ENCODE measurements at places on chromosomes 1 and 21.

DNA sequence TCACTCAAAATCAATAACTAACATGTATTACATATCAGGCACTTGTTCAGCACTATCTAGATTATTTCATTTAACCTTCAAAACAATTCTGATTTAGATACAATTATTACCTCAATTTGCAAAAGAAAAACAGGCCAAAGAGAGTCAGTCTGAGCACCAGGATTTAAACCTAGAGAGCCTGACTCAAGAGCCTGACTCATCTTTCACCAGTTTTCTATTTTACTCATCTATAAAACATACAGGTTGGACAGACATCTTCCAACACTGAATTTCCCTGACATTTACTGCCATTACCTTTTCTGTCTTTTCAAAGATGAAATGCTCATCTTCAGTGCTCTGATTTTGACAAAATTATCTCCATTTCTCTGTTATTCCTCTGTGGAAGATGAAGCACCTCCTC, 116.5 kb downstream of the MRPL39 start:
- no peak for DNase-seq

- DNase-seq, result no peak
Measured at GRCh38 chr1:3470650-3471355, 16.3 kb downstream of the ARHGEF16 start.

GRCh38 chr21:37873655-37874054, 42.6 kb downstream of the KCNJ6 start:
- no peak for DNase-seq

- DNase-seq, result no peak
Measured at GRCh38 chr1:233473549-233474204, 140.2 kb upstream of the KCNK1 start.

GRCh38 chr1:63524201-63524600, 876 bp downstream of the EFCAB7 start:
- no peak for DNase-seq

DNA sequence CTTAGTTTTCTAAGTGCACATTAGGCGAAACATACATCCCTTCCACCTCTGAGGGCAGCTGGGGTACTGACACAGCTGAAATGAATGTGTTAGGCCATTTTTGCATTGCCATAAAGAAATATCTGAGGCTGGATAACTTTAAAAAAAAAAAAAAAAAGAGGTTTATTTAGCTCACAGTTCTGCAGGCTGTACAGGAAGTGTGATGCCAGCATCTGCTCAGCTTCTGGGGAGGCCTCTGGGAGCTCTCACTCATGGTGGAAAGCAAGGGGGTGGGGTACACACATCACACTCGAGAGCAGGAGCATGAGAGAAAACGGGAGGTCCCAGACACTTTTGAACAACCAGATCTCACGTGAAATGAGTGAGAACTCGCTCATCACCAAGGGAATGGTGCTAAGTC, 158.1 kb downstream of the PSMG1 start:
- DNase-seq, result no peak

DNA sequence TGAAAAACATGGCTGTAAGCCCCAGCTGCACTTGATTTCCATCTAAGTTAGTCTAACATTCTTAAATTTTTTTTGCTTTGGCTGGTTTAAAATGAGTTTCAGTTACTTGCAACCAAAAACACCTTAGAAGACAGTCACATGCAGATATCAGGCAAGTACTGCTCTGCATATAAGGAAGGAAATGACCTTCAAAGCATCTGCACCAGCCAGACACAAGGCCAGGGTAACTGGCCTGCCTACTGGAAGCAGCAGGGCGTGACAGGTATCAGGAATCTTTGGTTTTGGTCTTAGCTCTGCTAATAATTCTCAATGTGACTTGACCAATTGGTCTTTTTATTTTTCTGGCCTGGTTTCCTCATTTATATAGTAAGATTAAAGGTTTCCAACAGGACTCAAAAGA, 33.5 kb downstream of the SCYL3 start:
- DNase-seq, result no peak

DNA sequence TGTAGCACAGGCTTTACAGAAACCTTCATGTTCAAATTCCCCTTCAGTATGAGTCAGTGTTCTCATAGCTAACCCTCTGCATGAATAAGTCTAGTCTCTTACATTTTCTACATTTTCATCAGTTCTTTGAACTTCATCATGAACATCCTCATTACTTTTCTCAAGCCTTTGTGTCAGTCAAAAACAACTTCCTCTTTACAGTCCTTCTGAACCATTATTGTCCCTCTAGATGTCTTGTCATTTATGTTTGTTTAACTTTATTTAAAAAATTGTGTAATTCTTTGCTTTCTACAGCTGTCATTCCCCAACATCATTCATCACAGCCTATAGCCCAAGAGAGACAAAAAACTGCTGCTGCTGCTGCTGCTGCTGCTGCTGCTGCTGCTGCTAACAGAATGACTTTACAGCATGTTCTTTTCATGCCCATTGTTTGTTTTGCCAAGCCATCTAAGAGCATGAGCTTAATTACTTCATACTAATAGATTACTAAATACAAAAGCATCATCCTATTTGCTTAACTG, 133.1 kb downstream of the LRRC40 start:
- no peak for DNase-seq

DNA sequence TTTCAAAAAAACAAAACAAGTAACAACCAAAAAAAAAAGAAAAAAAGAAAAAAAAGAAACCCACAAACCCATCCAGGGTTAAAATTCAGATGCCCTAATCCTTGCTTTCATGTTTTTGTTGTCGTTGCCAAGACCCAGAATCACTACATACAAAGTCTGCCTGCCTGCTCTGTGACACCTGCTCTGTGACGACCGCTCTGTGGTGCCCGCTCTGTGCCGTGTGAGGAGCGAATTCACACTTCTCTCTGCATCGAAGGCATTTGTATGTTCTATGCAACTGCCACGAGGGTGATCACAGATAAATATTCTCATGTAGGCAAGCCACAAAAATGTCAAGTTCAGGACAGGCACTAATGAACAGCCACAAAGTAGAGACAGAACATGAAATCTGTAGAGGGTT, 178.6 kb downstream of the SLC45A1 start:
- DNase-seq, result no peak

GRCh38 chr1:1672181-1672965, 13.6 kb upstream of the CDK11B start:
- DNase-seq, result no peak

- DNase-seq, result peak; percentile 13
Measured at GRCh38 chr1:169049258-169049938, 57.1 kb upstream of the ATP1B1 start.

- DNase-seq, result no peak
Measured at GRCh38 chr1:201295861-201296260, 12.6 kb downstream of the PKP1 start.

GRCh38 chr1:53292690-53293089, 35.2 kb downstream of the LRP8 start:
- DNase-seq, result no peak

DNA sequence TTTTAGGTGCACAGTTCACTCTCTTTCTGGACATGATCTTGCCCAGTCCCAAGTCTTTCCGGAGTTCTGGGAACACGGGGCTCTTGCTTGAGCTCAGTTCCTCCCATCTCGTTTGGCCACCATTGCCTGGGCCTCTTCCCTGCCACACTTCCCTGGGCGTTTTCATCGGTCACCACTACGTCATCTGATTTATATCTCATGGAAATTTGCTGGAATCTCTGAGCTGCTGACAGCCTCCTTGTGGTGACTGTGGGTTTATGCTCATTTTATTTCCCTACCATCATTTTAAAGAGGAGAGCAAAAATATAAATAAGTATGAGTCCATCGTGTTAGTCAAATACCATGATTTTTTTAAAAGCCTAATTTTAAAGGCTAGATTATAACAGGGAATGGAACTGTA, 449.1 kb upstream of the KAZN start:
- no peak for DNase-seq

DNA sequence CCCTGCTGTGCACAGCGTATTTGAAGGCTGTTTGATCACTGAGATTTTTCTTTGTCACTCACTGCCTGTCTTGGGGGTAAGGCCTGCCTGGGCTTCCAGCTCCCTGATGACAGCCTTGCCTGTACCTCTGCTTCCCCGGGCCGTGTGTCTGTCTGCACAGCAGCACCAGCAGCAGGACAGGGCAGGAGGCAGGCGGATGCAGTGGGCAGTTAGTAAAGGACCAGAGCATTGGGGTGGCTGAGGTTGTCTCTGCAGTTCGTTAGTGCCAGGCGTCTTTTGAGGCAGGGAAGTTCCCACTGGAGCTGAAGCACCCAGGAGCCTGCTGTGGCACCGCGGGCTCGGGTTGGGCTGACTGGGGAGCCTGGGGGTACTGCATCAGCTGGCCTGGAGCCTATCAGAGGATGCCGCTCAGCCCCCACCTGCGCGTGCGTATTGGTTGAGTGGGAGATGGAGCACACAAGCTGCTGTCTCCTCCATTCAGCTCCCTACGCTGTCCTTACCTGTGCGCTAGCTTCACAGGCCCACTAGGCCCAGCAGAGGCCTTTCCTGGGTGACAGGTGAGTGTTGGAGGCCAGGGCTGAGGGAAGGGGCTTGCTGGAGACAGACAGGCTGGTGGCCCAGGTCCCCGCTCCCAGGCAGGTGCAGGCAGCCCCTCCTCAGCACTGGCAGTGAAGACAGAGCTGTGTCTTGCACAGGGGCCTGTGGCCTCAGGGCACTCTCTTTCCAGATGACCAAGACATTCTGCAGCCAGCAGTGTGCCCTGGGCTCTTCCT, 28.2 kb downstream of the SNAP47 start:
- DNase-seq, result no peak

DNA sequence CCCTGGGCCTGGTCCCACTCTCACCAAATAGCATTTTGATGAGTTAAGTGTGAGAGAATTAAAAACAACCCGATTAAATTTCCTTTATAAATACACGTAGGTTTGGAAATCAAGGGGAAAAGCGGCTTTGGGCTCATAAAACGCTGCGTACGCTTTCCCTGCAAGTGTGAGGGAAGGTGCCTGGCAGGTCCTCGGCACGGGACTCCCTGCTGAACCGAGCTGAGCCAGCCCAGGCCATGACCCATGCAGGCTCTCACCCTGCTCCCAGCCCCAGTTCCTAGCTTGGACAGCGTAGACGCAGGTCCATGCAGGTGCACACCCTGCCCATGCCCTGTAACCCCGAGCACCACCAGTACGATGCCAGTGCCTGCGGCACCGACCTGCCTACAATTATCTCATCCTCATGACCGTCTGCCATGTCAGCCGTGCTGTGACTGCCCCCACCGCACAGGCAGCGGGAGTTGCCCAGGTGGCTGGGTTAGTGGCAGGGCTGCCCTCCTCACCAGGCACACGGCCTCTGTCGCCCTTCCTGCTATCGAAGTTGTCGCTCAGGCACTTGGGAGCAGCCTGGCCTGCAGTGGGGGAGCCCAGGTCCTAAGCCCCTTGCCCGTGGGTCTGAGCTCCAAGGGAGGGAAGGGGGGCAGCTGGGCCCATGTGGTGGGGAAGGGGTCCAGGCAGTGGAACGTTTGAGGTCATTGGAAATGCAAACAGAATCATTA, 41.0 kb upstream of the ACTRT2 start:
- DNase-seq, result no peak

GRCh38 chr1:232486006-232486405, 143.9 kb downstream of the SIPA1L2 start:
- DNase-seq, result no peak

- DNase-seq, result no peak
Measured at GRCh38 chr1:26789931-26790330, 2.2 kb downstream of the PIGV start.

GRCh38 chr1:184399192-184399847, 12.5 kb downstream of the C1orf21 start:
- DNase-seq, result no peak

GRCh38 chr1:117363571-117364048, 3.6 kb upstream of the MAN1A2 start:
- DNase-seq, result no peak

DNA sequence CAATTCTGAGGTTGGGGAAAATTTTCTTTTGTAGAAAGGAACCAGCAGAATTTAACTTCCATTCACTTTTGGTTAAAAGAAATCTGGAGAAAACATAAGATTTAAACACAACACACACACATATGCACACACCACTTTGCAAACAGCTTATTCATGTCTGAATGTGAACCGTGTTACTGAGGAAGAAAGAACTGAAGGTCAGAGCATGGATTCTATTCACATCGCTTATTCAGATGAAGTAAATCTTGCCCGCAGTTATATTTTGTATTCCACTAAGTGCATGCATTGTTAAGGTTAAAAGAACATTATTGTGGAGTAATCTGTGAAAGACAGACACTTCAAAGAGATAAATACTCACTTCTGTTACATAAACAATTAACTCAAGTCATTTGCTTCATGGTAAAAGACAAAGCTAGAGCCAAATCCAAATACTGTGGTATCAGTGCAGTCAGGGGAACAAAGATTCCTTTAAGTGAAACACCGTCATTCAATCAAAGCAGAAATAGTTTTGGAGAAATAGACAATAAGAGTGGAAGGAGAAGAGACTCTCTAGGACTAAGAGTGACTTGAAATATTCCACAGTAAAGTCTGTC, 82.0 kb downstream of the LRRC53 start:
- DNase-seq, result no peak

GRCh38 chr1:65265651-65266351, 43.5 kb upstream of the DNAJC6 start:
- no peak for DNase-seq

GRCh38 chr1:37994886-37995566, 5.2 kb upstream of the SF3A3 start:
- no peak for DNase-seq

GRCh38 chr1:17880449-17880848, 125.3 kb downstream of the ACTL8 start:
- no peak for DNase-seq

- no peak for DNase-seq
Measured at GRCh38 chr1:160376525-160377131, 9.8 kb downstream of the NHLH1 start.

GRCh38 chr1:30447701-30448100, 275.7 kb downstream of the MATN1 start:
- DNase-seq, result no peak

- no peak for DNase-seq
Measured at GRCh38 chr1:45850017-45850416, 46.6 kb downstream of the MAST2 start.

DNA sequence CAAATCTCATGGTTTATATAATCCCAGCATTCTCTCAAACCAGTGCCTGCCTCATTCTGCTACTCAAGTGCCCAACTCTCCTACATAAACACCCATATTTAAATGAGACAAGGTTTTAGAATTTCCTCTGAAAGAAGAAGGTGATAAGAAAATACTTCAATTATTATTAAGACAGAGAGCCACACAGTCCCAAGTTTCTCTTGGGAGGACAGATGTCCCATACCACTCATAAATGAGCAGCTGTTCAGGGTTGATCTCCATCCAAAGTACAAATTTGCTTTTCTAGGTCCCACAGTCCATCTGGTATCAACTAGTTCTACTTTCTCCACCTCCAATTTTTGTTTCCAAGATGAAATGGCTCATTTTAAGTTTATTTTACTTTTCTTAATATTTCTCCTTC, 11.3 kb downstream of the DCAF8 start:
- DNase-seq, result no peak

GRCh38 chr1:40034869-40035268, 5.7 kb upstream of the CAP1 start:
- no peak for DNase-seq

GRCh38 chr1:183195142-183195574, 9.1 kb downstream of the LAMC2 start:
- no peak for DNase-seq

DNA sequence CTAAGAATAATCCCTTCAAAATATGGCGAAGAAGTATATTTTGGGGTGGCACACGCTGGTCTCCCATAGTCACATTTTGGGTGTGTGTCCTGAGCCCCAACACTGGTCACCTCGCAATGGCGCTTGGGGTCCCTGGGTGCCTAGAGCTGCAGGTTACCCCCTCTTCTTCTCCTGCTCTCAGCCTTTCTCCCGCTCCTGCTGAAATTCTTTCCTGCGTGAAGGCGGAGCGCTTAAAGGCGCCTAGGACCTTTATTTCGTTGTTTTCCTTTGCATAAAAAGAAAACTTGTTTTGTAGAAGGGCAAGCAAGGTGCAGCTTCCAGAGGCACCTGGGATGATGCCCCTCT, 339 bp upstream of the PIK3CD start:
- DNase-seq, result no peak
